Mesothelial cell of epicardium (in vitro differentiated cells): ENCODE measurements at places on chromosomes 16 and 17.

DNA sequence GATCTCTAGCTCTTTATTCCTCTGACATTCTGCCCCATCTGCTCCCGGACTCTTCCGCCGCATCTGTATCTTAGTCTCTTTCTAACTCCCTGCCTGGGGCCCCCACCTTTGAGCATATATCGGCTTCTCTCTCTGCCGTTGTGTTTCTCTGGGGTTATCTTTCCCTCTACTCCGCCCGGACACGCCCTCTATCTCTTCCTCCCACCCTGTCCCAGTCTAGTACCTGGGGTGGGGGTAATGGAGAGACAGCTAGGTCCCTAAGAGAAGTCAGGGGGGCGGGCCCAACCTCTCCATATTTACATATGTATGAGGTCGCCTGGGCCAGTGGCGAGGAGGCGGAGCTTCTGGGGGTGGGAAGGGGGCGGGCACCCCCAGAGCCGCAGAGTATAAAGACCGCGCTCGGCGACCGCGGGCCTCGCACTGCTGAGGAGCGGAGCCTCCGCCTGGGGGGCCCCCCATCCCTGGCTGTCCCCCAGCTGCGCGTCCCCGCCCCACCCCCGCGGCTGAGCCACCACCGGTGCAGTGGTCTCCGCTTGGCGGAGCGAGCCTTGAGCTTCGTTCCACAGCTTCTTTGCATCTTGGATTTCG lies at the start of gene ATP1B2:
ATP1B2 (plus strand) TSS at position 418 of the 588 bp plus-strand sequence. CDS start 593 bp downstream, outside the sequence.
- peak; percentile 51 for DNase-seq
- peak within 1 kb of the TSS; percentile 82 for H3K4me3 ChIP-seq
- no peaks in the 10 kb centered on the region for H3K36me3 ChIP-seq
- peaks cover 58% of the 10 kb centered on the region for H3K27me3 ChIP-seq
- H3K27ac ChIP-seq: peak within 1 kb of the TSS; percentile 61

GRCh38 chr17:79291391-79291790 lies 216.8 kb downstream of the ENGASE start:
- no peak overlapping the region for H3K4me3 ChIP-seq
- no peaks in the 10 kb centered on the region for H3K36me3 ChIP-seq
- no peak for DNase-seq
- H3K4me1 ChIP-seq: no peaks in the 10 kb centered on the region
- peaks cover 83% of the 10 kb centered on the region for H3K27me3 ChIP-seq

DNA sequence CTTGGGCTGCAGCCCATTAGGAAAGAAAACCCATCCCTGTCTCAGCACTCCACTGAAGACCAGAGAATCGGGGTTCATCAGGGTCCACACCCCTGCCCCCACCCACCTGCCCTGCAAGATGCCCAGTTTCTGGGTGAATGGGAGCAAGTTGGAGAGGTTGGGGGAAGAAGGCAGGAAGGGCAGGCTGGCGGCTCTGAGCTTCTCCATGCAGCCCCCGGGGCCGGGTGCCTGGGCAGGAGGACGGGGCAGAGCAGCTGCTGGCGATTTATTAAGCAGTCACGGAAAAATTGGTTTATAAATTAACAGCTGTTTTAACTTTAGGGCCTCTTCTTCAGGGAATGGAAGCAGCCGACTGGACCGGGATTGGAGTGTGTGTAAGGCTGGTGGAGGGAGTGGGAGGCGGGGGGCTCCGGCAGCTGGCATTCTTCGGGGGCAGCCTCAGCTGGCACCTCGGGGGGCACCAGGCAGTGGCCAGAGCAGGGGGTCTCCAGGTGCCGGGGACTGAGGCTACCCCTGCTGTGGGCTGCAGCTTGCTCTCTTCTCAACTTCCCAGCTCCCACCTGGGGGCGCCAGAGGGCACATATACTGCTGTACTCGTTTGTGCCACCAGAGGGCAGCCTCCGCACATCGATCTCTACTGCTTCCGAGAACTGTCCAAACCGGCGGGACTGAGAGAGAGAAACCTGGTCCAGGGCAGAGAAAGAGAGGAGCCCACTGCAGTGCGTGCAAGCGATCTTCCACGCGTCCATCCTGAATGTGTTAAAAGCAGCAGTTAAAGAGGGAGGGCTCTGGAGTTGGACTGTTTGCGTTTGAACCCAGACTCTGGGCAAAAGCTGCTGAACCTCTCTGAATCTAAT lies 5.0 kb upstream of the PPP1R1B start:
- H3K27me3 ChIP-seq: peaks cover 82% of the 10 kb centered on the region
- peaks cover 13% of the 10 kb centered on the region for H3K4me1 ChIP-seq
- no peak overlapping the region for H3K4me3 ChIP-seq

- H3K27me3 ChIP-seq: no peaks in the 10 kb centered on the region
- no peak for DNase-seq
- H3K4me3 ChIP-seq: no peak overlapping the region
- no peak overlapping the region for H3K27ac ChIP-seq
Measured at GRCh38 chr17:31579265-31579664, 187.8 kb downstream of the RAB11FIP4 start.

DNA sequence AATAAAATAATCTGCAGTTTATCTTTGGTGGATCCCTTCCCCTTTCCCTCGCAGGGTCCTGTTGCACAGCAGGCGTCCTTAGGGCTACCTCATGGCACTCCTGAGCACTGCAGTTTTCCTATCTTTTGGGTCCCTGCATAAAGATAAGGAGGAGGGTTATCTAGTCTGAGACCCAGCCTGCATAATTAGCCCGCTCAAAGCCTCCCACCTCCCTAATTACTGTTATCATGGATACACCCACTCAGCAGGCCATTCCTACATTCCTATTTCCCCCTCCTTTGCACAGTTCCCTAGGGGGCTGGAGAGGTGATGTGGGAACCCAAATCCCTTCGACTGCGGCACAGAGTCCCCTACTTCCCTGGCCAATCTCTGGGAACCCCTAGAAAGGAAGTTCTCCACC lies 5.1 kb upstream of the CLUH start:
- H3K27ac ChIP-seq: no peak overlapping the region
- H3K36me3 ChIP-seq: peaks cover 2% of the 10 kb centered on the region
- DNase-seq: no peak
- H3K27me3 ChIP-seq: peaks cover 11% of the 10 kb centered on the region
- H3K4me1 ChIP-seq: peaks cover 8% of the 10 kb centered on the region

DNA sequence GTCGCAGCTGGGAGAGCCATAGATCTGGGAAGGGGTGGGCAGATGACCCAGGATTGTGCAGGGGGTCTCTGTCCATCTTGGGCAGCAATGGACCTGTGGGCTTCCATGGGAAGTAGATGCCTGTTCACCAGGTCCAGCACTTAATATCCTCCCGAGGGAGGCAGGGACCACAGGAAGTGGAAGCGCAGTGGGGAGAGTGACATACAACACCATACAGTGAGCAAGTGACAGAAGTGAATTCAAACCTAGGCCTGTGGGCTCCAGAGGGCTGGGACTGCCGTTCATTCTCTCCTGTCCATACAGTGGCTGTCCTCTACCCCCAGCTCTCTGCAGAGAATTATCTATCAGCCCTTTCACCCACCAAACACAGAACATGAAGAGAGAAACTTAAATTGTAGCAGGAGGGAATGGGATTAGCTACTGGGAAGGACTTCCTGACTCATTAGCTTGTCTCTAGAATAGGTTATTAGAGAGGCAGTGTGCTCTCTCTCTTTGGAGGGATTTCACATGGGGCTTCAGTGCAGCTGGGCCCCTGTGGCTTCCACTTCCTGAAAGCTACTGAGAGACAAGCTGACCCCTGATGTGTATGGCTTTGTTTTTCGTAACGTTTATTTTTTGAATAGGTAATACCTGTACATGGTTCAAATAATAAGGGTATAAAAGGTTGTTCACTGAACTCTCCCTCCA lies 13.1 kb upstream of the SEZ6 start:
- peaks cover 97% of the 10 kb centered on the region for H3K27me3 ChIP-seq
- peaks cover 5% of the 10 kb centered on the region for H3K4me1 ChIP-seq
- DNase-seq: no peak
- no peak overlapping the region for H3K27ac ChIP-seq
- no peaks in the 10 kb centered on the region for H3K36me3 ChIP-seq

- H3K27ac ChIP-seq: no peak overlapping the region
- no peak for DNase-seq
- H3K4me1 ChIP-seq: peaks cover 18% of the 10 kb centered on the region
- no peaks in the 10 kb centered on the region for H3K36me3 ChIP-seq
Measured at GRCh38 chr16:64892835-64893785, 228.8 kb downstream of the CDH11 start.

- H3K27me3 ChIP-seq: peaks cover 39% of the 10 kb centered on the region
- H3K27ac ChIP-seq: no peak overlapping the region
- no peaks in the 10 kb centered on the region for H3K36me3 ChIP-seq
- no peaks in the 10 kb centered on the region for H3K4me1 ChIP-seq
- H3K4me3 ChIP-seq: no peak overlapping the region
- no peak for DNase-seq
Measured at GRCh38 chr16:28040039-28040438, 23.5 kb downstream of the GSG1L start.

DNA sequence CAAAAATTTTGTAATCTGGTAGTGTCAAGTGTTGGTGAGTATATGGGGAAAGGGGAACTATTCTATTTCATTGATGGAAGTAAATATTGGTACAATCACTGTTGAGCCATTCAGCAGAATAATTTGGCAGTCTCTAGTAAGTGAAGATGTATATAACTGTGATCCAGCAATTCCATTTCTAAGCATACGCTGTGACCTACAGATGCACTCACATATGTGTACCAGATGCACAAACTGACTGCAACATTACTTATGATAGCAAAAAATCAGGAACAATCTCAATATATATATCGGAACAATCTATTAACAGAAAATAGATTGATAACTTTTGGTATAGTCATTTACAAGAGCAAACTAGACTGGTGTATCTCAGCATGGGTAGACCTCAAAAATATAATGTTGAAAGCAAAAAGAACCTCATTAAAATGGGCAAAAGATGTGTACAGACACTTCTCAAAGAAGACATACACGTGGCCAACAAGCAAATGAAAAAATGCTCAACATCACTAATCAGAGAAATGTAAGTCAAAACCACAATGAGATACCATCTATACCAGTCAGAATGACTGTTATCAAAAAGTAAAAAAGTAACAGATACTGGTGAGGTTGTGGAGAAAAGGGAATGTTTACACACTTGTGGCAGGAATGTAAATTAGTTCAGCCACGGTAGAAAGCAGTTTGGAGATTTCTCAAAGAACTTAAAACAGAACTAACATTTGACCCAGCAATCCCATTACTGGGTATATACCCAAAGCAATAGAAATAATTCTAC lies 20.7 kb downstream of the ADAP2 start:
- DNase-seq: no peak
- H3K4me3 ChIP-seq: no peak overlapping the region
- H3K27me3 ChIP-seq: no peaks in the 10 kb centered on the region
- no peaks in the 10 kb centered on the region for H3K4me1 ChIP-seq
- no peak overlapping the region for H3K27ac ChIP-seq

DNA sequence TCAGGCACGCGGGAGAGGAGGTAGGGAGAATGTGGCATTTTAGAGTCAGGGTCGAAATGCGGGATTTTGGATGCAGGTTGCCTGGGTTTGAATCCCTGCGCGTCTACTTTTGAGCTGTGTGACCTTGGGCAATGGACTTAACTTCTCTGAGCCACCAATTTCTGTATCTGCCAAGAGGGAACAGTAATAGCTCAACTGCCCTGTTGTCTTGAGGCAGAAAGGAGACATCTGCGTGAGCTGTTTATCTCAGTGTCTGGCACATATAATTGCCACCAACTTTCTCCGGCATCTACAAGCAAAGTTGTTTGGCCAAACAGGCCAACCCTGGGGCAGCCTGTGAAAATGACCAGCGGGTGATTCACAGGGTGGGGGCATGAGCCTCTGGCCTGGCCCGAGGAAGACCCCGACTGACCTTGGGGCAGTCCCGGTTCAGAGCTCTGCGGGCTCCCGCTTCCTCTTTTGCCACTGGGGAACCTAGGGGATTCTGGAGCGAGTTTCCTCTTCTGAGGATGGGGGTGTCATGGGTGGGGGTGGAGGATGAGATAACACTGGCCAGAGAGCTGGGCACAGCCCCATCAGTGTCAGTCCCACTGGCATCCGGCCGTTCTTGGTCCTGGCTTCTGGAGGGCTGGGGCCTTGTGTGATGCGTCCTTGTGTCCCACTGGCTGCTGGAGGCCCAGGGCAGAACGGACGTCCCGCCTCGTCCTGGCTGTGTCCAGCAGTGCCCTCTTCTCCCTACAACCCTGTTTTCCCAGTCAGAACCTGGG lies 1.3 kb downstream of the SNN start:
- peak overlapping the region; percentile 71 for H3K27ac ChIP-seq
- peaks cover 23% of the 10 kb centered on the region for H3K4me1 ChIP-seq
- no peak for DNase-seq
- no peaks in the 10 kb centered on the region for H3K36me3 ChIP-seq

GRCh38 chr16:28193530-28194423 lies 18.0 kb downstream of the XPO6 start:
- peaks cover 31% of the 10 kb centered on the region for H3K4me1 ChIP-seq
- H3K27ac ChIP-seq: peak overlapping the region; percentile 89
- H3K27me3 ChIP-seq: no peaks in the 10 kb centered on the region
- H3K4me3 ChIP-seq: no peak overlapping the region

DNA sequence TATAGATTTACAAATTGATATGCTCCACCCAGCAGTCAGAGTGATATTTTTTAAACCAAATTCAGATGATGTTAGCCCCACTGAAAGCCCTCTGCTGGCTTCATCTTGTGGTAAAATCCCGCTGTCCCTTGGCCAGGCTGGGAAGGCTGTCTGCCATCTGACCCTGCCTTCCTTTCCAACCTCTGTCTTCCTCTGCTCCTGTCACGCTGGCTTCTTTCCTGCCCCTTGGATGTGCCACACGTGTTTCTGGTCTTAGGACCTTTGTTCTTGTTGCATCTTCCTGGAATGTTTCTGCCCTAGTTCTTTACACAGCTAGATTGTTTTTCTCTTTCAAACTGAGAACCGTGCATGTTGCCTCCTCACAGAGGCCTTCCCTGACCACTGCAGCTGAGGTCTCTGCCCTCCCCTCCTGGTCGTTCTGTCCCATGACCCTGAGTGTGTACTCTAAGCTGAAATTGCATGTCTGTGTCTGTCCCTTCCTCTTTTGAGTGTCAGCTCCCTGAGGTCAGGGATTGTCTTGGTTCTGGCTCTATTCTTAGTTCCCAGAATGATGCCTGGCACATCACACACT lies 11.4 kb downstream of the NT5M start:
- H3K36me3 ChIP-seq: peaks cover 12% of the 10 kb centered on the region
- no peak overlapping the region for H3K4me3 ChIP-seq
- no peak overlapping the region for H3K27ac ChIP-seq
- DNase-seq: no peak
